Occipital lobe (tissue), 3 donors: ENCODE measurements at places on chromosomes 12 and 14. TPM values are rescaled to one million over a fixed set of nuclear protein-coding genes. Genes with fewer than 3 reads are reported as not detected.

The KLRC3 gene
- total RNA-seq, result 2.2 TPM

DNA sequence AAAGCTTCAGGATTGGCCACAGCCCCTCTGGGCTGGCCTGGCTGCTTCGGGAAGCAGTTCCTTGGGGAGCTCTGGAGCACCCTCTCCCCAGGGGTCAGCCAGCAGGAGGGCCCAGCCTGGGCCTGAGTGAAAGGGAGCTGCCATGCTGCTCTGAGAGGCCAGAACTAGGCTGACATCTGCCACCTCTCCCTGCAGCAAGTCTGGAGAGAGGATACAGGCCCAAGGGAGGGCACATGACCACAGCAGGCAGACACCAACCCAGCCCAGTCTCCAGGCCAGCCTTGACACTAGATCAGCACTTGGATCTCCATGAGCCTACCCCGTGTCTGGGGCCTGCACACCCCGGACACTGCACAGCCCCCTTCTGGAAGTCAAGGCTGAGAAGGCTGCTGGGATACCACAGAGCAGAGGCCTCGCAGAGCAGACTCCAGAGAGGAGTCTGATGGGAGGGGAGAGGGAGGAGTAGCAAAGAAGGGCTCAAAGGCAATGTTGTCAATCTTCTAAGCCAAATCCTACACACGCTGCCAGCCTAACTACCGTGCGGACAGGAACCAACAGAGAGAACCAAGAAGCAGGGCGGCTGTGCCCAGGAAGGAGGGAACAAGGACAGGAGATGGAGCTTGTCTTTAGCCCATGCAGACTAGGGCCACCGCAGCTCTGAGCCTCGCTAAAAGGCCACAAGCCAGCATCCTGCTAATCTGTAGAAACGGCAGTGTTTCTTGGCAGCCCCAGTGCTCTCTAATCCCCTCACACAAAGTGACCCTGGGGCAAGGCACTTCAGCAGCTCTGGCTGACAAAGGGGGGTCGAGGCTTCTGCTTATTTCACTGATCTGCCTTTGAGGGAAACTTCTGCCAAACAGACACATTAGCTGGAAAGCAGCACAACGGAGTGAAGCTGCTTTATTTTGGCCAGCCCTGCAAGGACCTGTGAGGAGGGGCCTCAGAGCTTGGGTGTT lies 12.9 kb downstream of the COL2A1 start:
- no peak for DNase-seq

The FAM222A gene
- total RNA-seq, result 2.5 TPM

DNA sequence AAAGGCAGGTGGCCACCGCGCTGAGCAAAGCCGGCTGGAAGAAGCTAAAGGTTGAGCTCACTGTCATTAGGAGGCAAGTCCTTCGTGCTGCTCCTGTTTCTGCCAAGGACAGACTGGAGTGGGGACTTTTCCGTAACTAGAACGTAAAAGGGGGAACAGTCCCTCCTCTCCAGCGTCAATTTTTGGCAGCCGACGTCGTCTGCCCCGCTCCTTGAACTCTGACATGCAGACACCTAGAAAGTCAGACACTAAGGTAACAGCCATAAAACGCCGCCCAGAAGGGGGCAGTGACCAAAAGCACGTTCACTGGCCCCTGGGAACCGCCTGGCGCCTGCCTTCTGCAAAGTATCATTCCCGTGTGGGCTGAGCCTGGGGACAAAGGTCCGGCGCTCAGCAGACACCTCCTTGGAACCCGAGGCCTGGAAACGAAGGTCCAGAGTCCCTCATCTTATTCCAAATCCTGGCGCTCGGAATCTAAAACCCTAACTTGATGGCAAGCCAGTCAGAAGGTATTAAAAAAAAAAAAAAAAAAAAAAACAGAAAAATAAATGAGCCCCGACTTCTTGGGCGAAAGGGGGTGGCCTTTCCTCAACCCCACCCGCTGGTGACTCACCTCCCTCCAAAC lies 1.1 kb upstream of the LRP1 start:
- peak; percentile 28 for DNase-seq

GRCh38 chr12:54387114-54387467 lies 2.6 kb upstream of the ZNF385A start:
- DNase-seq, result no peak

DNA sequence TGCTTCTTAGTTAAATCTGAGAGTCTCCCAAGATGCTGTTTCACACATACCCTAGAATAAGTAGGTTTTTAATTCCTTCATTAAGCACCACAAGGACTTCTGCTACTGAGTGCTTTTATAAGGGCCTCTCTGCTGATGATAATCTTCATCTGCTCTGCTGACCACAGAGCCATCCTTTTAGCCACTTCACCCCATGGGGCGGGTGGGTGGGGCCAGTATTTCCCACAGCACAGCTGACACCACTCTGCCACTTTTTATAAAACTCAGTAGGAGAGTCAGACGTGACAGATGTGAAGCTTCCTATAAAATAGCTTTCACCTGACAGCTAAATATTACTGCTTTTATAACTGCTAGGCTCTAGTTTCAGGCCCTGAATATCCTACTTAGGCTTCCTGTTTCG lies 20.3 kb downstream of the FCF1 start:
- no peak for DNase-seq

GRCh38 chr12:71756054-71756690 lies 1.5 kb downstream of the RAB21 start:
- DNase-seq, result no peak
